CD8-positive, alpha-beta memory T cell (primary cell): ENCODE measurements at places on chromosomes 7 and 10.

- DNase-seq, result no peak
Measured at GRCh38 chr7:28984631-28985030, 26.5 kb upstream of the TRIL start.

GRCh38 chr10:130351466-130352290 is 215.5 kb downstream of the GLRX3 start:
- no peak for DNase-seq

DNA sequence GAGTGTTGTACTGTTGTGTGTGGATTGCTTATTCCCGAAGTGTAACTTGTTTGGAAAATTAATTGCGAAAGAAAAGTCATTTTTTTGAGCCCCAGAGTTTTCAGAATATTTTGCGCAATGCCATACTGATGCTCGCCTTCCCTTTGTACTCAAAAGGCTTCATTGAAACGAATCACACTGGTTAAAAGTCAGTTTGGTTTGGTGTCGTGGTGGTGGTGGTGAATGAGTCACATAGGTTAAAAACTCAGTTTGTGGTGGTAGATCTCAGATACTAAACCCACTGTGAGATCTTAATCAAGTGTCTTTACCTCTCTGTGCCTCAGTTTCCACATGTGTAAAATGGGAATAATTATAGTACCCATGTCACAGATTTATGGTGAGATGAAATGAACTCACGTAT is 61.1 kb upstream of the IL6 start:
- no peak for DNase-seq

DNA sequence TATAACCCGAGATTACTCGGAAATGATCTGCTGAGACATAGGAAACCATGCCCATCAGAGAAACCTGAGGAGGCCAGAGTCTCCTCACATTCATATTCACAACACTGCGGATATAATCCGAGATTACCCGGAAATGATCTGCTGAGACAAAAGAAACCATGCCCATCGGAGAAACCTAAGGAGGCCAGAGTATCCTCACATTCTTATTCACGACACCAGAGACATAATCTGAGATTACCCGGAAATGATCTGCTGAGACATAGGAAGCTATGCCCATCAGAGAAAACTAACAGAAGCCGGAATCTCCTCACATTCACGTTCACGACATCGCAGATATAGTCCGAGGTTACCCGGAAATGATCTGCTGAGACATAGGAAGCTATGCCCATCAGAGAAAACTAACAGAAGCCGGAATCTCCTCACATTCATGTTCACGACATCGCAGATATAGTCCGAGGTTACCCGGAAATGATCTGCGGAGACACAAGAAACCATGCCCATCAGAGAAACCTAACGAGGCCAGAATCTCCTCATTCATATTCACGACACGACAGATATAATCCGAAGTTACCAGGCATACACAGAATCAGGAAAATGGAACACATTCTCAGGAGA is 422.3 kb upstream of the AKR1E2 start:
- no peak for DNase-seq

DNA sequence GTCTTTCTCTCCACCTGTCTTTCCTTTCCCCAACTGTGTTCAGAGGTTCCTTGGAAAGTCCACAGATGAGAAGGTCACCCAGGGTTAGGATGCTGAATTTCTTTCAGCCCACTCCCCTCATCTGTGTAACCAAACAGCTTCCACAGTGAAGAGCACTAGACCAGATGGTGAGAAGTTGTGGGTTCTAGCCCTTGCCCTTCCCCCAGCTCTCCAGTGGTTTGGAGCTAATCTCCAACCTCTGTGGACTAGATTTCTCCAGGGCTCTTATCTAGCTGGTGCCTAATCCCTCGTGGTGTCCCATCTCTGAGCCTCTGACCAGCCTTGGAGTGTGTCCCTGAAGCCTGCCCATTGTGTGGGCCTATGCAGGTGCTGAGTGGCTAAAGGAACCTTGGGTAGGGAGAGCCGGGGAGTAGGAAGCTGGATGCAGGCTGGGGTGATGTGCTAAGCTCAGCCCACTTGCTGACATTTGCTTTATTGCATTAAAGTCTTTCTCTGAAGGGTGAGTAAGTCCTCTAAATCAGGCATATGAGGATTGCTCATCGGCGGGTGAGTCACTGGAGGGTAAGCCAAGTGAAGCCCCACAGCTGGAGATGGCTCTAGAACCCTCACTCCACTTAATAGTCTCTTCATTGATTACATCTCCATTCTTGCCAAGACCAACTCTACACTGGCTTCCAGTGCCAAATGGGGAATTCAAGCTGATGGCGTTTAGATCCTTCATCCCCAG is 14.9 kb downstream of the DUSP5 start:
- DNase-seq, result no peak

DNA sequence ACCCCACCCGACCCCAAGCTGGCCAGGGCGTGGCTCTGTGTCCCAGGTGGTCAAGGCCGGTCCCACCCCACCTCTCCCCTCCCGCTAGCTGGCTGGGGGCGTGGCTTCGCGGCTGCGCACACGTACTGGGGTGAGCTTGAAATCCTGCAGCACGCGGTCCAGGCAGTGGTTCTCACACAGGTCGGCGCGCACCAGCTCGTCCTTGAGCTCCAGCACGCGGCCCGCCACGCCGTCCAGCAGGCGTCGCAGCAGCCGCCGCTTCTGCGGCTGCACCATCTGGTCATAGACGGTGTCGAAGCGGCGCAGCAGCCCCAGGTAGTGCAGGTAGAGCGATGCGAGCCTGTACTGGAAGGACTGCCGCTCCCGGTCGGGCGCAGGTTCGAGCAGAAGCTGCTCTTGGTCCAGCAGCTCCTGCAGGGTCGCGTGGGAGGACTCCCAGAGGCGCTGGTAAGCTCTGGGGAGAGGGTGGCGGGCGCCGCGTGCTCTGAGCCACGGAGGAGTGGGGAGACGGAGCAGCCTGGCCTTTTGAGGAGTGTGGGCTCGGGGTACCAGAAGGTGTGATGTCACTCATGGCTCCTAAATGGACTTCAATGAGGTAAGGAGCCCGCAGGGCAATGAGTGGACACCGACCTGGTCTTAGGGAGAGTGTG is 5.8 kb downstream of the H2BK1 start:
- no peak for DNase-seq

DNA sequence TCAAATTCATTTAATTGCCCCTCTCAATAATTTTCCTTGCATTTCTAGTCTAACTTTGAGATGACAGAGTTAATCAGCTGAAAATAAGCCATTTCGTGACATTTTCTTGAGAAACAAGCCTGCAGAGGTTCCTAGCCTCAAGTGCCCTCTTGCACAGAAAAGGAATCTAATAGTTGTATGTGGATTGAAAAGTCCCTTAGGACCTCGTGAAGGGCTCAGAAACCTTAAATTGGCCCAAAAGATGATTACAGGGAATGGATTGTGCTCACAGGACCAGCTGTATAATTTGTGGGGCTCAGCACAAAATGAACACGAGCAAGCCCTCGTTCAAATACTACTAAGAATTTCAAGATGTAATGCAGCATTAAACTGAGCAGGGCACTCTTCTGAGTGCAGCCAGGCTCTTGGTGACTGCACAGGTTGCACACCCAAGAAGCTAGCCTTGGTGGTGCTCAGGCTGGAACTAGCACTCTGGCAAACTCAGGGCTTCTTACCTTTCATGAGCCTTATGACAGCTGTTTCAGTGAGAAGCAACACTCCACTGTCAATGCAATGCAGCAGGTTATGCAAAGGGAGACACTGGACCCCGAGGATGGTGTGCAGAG is 102.2 kb downstream of the GSAP start:
- DNase-seq, result no peak

DNA sequence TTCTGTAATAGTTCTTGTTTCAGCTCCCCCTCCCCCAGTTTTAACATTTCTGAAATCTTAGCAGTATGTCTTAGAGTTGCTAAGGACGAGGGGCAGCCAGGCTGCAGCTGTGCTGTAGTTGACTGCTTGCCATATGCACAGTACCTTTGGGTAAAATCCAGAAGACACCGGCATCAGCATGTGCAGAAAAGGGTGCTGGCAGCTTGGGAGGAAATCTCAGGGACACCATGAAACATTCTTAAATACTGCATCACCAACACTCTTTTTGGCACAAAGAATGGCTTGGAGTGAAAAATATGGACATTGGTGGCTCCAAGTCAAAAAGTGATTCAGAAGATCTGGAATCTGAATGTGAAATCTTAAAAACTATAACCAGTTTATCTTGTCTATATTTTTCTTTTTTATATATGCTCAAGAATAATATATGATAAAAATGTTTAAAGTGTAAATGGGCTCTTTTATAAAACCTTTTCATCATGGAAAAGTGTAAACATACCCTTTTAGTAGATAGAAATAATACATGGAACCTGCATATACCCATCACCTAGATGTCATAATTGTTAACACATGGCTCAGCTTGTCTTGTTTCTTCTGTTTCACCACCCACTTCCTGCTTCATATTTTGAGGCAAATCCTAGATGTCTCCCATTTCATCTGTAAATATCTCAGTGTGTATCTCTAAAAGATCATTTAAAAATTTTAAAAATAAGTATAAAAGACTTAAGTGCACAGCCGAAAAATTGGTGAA is 34.4 kb upstream of the ARMS2 start:
- DNase-seq, result no peak

DNA sequence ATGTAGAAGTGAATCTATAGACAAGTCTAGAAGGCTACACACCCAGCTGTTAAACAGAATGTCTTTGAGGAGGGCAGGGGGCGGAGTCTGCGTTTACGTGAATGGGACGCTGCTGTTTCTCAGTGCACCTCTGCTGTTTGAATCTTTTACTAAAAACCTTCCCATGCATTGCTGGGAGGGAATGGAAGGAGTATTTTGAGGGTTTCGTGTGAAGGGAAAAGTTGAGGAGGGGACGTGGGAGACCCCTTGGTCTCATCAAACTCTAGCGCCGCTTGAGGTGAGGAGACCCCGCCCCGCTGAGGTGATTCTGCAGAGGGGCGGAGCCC is 492 bp upstream of the VCL start:
- no peak for DNase-seq
